ENCODE measurements at places on chromosomes 6 and 20.

GRCh38 chr6:142695016-142695415 is 250.0 kb downstream of the HIVEP2 start:
- no peak for DNase-seq

DNA sequence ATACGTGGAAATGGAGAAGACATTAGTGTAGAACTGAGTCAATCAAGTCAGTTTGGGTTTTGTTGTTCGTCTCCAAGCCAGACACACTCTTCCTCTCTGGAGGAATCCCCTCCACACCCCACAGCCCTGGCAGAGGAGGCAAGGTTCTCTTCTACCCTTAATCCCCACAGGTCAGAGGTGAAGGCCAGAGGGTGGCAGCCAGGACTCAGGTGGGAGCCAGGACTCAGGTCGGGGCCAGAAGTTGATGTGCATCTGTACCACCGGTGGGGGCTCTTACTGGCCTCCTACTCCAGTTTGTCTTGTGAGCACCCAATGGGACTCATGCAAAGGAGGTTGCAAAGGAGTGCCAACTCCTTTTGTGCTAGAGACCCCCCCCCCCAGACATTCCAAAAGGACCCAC is 126.4 kb downstream of the TBXT start:
- no peak for DNase-seq

DNA sequence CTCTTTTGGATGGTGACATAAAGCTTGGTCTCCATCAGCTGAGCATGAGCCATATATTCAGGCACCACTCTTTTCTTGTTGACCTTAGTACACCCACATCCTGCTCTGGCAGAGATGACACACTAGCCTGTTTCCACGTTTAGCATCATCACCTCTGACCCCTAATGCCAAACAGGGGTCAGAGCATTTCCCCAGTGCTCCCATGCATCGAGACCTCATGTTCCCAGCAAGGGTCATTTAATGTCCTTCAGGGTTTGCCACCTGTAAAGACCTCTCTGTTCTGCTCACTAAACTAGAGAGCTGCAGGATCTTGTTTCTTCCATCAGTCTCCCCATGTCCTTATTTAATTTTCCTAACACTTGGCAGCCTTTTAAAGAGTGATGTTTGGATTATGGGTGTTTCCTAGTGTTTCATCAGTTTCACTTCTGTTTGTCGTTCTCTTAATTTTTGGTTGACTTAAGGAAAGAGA is 97.5 kb downstream of the AIG1 start:
- no peak for DNase-seq

DNA sequence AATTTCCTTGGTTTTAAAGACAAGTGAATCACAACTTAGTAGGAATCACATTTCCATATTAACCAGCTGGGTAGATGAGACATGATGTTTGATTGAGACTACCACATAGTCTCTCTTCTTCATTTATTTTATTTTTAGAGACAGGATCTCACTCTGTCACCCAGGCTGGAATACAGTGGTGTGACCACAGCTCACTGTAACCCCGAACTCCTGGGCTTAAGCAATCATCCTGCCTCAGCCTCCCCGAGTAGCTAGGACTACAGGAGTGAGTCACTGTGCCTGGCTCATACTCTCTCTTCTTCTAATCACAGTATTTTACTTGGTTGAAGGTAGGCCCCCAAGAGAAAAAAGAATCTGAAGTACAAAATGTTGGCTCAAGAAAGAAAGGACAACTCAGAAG is 80.2 kb upstream of the ASF1A start:
- DNase-seq, result no peak

Measured in hypothalamus (tissue), 51 donors.